ENCODE measurements at places on chromosomes 4 and X. TPM values are rescaled to one million over a fixed set of nuclear protein-coding genes. Genes with fewer than 3 reads are reported as not detected.

- no peaks in the 10 kb centered on the region for H3K36me3 ChIP-seq
- no peak overlapping the region for H3K4me3 ChIP-seq
- DNase-seq: no peak
- H3K27ac ChIP-seq: no peak overlapping the region
Measured at GRCh38 chrX:132639446-132639845, 150.6 kb upstream of the MBNL3 start.

DNA sequence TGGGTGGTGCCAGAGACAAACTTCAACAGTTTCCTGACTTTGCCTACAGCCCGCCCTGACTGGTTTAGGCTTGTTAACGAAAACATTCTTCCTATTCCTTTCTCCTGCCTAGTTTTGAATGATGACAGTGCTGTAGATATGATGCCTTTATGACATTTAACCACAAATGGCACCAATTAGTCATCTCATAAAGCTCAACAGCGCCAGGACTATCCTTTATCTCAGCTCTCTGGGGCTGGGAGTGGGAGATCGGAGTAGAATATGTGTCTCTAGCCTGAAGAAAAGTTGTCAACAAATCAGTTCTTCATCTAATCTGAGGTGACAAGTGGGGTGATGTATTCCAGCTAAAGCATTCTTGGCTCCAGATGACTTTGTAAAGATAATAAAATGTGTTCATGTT is 64.6 kb upstream of the SH3RF1 start:
- no peak for DNase-seq
- H3K4me3 ChIP-seq: no peak overlapping the region
- H3K36me3 ChIP-seq: no peaks in the 10 kb centered on the region
- H3K4me1 ChIP-seq: no peaks in the 10 kb centered on the region
- H3K27me3 ChIP-seq: no peaks in the 10 kb centered on the region
- H3K27ac ChIP-seq: no peak overlapping the region

The STARD8 gene
- total RNA-seq: 3.7 TPM

The MAGEA9B gene
- not detected for total RNA-seq

The RHOXF2B gene
- total RNA-seq: not detected

The NLGN4X gene
- total RNA-seq: 1.4 TPM

DNA sequence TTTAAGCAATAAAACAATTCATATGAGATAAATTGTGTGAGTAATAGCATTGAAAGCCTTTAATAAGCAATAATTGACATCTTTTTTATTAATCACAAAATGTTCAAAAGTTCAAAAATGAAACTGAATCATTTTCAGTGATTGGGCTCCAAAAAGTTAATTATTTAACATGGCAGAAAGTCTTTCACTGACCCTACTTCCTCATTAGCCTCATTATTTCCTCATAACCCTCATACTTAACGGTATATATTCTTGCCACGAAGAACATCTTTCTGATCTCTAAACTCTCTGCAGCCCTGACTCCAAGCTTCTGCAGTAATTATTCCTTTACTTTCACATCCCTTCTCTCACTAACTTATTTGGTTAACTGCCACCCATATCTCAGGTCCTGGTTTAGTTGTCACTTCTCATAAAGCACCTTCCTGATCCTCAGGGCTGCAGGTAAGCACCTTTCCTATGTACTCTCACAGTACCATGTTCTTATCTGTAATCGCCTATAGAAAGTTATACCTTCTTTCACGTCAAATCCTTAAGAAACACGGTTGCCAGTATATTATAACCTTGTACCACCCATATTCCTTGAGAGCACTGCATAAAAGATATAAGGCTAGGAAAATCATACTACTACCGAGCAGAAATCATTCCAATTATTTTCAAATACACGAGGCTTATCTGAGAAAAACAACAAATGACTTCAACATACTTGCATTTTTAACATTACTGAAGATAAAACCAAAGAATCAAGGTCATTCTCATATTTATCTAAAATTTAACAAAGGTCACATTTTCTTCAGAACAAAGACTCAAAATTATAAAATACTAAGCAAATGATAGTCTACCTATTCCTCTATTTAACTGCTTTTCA is 72.2 kb downstream of the PPP3CA start:
- H3K27me3 ChIP-seq: no peaks in the 10 kb centered on the region
- no peak overlapping the region for H3K4me3 ChIP-seq
- no peak for DNase-seq

- no peak overlapping the region for H3K27ac ChIP-seq
- no peaks in the 10 kb centered on the region for H3K36me3 ChIP-seq
- no peaks in the 10 kb centered on the region for H3K27me3 ChIP-seq
Measured at GRCh38 chrX:49247916-49248811, 12.9 kb downstream of the CCDC22 start.

- no peaks in the 10 kb centered on the region for H3K27me3 ChIP-seq
- no peak overlapping the region for H3K4me3 ChIP-seq
- no peaks in the 10 kb centered on the region for H3K4me1 ChIP-seq
- no peaks in the 10 kb centered on the region for H3K36me3 ChIP-seq
- no peak overlapping the region for H3K27ac ChIP-seq
Measured at GRCh38 chr4:127748957-127749356, 18.8 kb downstream of the SLC25A31 start.

DNA sequence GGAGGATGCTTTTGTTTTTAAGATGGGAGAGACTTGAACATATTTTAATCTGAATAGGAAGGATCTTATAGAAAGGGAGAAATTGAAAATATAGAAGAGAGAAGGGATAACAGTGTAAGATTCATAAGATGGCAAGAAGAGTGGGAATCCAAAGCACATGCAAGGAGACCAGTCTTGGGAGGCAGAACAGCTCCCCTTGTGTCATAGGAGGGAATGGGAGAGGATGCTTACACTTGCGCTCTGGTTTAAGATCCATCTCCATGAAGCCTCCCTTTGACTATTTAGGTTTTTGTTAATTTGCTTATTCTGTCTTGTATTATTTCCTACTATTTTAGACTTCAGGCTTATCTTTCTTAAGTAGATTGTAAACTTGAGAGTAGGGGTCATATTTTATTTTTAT is 42.7 kb downstream of the KIF4A start:
- H3K4me3 ChIP-seq: no peak overlapping the region
- H3K36me3 ChIP-seq: no peaks in the 10 kb centered on the region
- H3K27me3 ChIP-seq: no peaks in the 10 kb centered on the region
- H3K27ac ChIP-seq: no peak overlapping the region
- DNase-seq: no peak

The ARHGAP24 gene
- total RNA-seq: 16.5 TPM

The SSX7 gene
- total RNA-seq: not detected

DNA sequence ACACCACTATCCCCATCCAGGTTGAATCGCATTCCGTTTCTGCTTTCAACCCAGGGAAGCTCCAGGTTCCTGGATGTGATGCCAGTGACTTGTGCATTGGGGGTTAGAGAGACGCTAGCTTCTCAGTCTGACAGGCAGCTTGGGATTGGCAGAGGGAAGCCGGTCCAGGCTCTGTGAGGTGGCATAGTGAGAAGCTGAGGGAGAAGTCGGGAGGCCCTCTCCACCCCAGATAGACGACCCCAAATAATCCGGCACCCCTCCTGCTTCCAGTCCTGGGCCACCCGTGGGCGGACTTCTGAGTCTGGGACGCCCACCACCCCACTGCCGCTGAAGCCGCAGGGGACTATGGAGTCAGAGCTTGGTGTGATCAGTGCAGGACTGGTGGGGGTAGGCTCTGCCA is 7.4 kb downstream of the MAGEA4 start:
- no peak overlapping the region for H3K27ac ChIP-seq
- no peak for DNase-seq
- H3K36me3 ChIP-seq: no peaks in the 10 kb centered on the region
- no peak overlapping the region for H3K4me3 ChIP-seq

Measured in pancreas (tissue), 10 donors.